ENCODE measurements at places on chromosomes 6 and 20. TPM values are rescaled to one million over a fixed set of nuclear protein-coding genes. Genes with fewer than 3 reads are reported as not detected.

FGD2 gene
- total RNA-seq = not detected

CYP24A1 gene
- 275 TPM for total RNA-seq

FAM83B gene
- total RNA-seq = not detected

BMP2 gene
- total RNA-seq = 0.64 TPM

MOG gene
- not detected for total RNA-seq

SPATS1 gene
- not detected for total RNA-seq

PET117 gene
- total RNA-seq = 23.6 TPM

ATF6B gene
- 37.0 TPM for total RNA-seq

SGK2 gene
- 7.2 TPM for total RNA-seq

HLA-DPB1 gene
- total RNA-seq = not detected

RNF5 gene
- total RNA-seq = 32.5 TPM

PI3 gene
- total RNA-seq = 2.5 TPM

RAMACL gene
- total RNA-seq = 0.20 TPM

HLA-C gene
- 36.3 TPM for total RNA-seq

HLA-F gene
- total RNA-seq = 2.5 TPM

AHI1 gene
- total RNA-seq = 11.2 TPM

CENPQ gene
- total RNA-seq = 9.8 TPM

LHFPL5 gene
- not detected for total RNA-seq

SSTR4 gene
- total RNA-seq = 0.17 TPM

SLC9A8 gene
- total RNA-seq = 9.0 TPM

SEMG1 gene
- not detected for total RNA-seq

PDYN gene
- total RNA-seq = not detected

SLC17A1 gene
- total RNA-seq = 0.14 TPM

CDH4 gene
- 6.2 TPM for total RNA-seq

SLC17A3 gene
- total RNA-seq = 0.87 TPM

GRM4 gene
- total RNA-seq = 0.17 TPM

RAET1L gene
- total RNA-seq = not detected

DDX27 gene
- total RNA-seq = 61.4 TPM

TCP11 gene
- total RNA-seq = not detected

PPP1R14C gene
- total RNA-seq = 1.7 TPM

ANKRD66 gene
- not detected for total RNA-seq

TBXT gene
- not detected for total RNA-seq

MATN4 gene
- 0.19 TPM for total RNA-seq

DUSP15 gene
- total RNA-seq = 0.90 TPM

LY86 gene
- total RNA-seq = not detected

Measured in A549 treated with ZK216348 at 1 μM for 4 hours (cell line).